GM18507 (cell line): ENCODE measurements at places on chromosomes 6 and 20.
A peak's percentile ranks its signal among the peaks of the same experiment; 100 is the strongest.

GRCh38 chr6:37679539-37680476 is 17.9 kb downstream of the MDGA1 start:
- peak; percentile 75 for DNase-seq

- no peak for DNase-seq
Observed at GRCh38 chr6:158642097-158642601, 2.4 kb downstream of the DYNLT1 start.

- DNase-seq: no peak
Observed at GRCh38 chr6:131379948-131380347, 193.1 kb upstream of the ARG1 start.

GRCh38 chr6:35312076-35312800 is 14.6 kb downstream of the DEF6 start:
- no peak for DNase-seq

DNA sequence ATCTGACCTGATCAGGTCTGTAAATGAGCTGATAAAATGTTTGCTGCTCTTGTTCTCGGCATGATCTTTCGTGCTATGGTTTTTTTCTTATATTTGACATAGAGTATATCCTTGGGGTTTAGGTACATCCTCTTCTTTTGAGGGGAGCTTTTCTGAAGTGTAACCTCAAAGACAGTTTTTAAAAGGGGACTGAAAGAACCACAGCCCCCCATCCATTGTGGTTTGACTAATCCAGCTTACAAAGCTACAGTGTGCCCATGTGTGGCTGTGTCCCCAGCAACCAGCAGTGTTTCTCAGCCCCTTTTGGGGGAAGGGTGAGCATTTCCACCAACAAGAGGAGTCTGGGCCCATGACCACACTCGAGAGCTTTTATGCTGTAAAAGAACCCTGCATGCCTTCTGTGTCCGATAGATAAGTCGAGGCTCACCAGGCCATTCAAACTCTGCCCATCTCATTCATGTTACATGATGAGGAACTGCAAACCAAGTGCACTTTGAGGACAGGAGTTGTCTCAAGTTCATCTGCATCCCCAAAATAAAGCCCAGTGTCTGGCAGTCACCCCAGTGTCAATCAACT is 266.0 kb downstream of the SLC24A3 start:
- DNase-seq: no peak

GRCh38 chr20:57742507-57743181 is 32.8 kb upstream of the PMEPA1 start:
- no peak for DNase-seq

GRCh38 chr20:13443690-13444089 is 195.0 kb downstream of the TASP1 start:
- no peak for DNase-seq

DNA sequence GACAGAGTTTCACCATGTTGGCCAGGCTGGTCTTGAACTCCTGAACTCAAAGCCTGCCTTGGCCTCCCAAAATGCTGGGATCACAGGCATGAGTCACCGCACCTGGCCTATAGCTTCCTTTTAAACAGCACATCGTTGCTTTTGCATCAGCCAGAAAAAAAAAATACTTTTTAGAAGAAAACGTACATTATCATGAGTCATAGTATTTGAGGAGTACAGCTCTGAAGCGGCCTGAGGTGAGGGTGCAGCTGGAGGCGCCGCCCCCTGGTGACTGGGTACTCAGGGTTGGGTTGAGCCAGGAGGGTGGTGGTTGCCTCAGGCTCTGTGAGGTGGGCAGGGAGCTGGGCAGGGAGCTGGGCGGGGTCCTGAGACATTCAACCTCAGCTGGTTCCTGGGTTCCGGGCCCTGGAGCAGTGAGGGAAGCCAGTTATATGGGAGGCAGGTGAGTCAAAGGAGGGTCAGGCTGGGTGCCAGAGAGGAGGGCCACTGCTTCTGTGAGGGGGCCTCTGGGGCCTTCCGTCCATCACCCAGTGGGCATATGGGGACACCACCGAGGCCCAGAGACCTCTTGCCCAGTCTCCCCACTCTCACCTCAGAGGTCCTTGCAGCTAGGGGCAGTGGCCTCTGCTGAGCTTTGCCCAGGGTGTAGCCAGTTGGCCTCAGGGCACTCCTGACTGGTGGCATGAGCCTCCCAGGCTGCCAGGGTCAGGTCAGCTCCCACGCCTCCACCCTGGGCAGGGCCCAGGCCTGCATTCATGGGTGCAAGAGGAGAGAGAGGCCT is 11.7 kb upstream of the ID1 start:
- DNase-seq: no peak

GRCh38 chr6:109019911-109020310 is 74.7 kb downstream of the SESN1 start:
- DNase-seq: no peak

DNA sequence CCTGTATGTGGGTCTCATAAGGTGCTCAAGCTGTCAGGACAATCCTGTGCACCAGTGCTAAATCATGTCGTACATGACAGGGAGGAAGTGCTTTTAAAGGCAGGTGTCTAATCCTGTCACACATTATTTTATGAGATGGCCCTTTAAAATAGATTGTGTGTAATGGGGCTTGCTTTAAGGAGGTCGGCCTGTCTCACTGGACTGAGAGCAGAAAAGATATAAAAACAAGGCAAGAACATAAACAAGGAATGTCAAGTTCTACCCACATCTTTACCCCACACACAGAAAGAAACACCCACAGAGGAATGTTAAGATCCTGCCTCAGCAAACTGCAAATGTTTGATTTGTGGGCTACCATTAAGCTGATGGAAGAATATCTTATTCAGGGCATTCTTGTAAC is 279.0 kb downstream of the FOXA2 start:
- DNase-seq: no peak

DNA sequence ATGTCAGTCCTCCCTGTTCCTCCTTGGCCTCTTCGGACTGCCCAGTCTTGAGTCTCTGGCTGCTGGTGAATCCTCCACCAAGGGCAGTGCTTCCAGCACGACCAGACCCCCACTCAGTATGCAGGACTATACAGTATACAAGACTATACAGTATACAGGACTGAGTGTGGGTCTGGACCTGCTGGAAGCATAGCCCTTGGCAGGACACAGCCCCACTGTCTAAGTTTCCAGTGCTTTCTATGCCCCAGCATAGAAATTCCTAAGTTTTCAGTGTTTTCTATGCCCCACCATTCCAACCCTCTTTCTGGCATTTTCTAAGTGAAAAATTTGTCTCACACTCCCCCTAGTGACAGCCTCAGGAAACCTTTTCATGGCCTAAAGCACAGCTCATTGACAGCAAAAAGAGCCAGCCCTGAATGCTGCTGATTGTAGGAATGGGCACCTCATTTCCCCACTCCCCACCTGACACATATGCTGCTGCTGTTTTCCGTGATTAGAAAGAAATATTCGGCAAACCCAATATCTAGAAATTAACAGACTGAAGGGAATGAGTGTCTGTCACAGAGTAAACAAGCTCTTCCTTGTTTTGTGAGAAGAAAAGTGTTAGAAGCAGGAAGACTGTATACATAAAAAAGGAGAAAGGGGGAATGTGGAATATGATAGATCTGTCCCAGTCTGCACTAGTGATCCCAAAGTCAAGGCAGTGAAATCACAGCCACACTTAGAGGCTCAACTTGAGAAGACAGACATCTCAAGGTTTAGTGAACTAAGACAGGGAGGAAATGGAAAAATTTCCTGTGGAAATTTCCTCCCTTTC is 206.9 kb downstream of the IBTK start:
- no peak for DNase-seq

- DNase-seq: no peak
Observed at GRCh38 chr6:167336844-167337630, 12.2 kb downstream of the TTLL2 start.

DNA sequence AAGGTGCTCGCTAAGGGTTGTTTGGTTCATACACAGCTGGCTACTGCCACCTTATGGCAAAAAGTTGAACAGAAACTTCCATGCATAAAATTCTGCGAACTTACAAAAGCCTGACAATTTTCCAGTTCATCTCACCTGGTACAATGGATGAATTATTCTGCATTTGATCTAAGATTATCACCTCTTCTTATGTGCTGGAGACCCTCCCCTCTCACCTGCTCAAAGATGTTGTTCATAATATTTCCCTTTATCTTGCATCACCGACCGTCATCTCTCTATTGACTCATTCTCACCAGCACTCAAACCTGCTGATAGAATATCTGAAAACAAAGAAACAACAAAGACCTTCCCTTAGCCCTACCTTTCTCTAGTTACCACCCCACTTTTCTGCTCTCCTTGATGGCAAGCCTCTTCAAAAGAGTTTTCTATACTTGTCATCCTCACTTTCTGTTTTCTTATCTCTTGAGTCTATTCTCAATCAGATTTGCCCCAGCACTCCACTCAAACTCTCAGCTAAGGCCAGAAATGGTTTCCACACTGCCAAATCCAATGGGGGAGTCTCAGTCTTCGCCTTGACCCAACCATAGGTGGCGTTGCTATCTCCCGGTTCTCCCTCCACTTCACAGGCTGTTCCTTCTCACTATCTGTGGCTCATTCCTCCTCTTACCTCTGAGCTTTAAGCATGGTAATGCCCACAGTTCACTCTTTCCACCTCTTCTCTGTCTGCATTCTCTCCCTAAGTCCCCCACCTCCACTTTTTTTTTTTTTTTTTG is 25.8 kb downstream of the SNRNP48 start:
- DNase-seq: peak; percentile 15

GRCh38 chr20:9214685-9215084 is 145.8 kb downstream of the PLCB4 start:
- no peak for DNase-seq

GRCh38 chr6:34030831-34031624 is 114.9 kb downstream of the GRM4 start:
- DNase-seq: no peak

DNA sequence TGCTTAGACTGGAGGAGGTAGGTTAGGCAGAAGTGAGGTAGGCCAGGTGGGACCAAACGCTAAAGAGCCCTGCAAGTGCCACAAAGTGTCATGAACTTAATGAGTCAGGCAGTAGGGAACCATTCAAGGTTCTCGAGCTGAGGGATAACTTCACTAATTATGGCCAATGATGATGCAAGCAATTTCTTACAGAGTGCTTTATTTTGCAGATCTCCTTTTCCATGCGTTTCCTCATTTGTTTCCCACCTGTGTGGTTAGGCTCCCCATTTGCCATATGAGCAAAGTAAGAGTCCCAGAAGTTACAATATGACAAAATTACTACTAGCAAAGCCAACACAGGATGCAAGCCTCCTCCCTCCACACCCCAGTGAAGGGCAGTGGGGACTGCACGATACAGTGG is 36.5 kb upstream of the PSMF1 start:
- no peak for DNase-seq

GRCh38 chr6:14824060-14824459 is 421.8 kb upstream of the JARID2 start:
- no peak for DNase-seq

DNA sequence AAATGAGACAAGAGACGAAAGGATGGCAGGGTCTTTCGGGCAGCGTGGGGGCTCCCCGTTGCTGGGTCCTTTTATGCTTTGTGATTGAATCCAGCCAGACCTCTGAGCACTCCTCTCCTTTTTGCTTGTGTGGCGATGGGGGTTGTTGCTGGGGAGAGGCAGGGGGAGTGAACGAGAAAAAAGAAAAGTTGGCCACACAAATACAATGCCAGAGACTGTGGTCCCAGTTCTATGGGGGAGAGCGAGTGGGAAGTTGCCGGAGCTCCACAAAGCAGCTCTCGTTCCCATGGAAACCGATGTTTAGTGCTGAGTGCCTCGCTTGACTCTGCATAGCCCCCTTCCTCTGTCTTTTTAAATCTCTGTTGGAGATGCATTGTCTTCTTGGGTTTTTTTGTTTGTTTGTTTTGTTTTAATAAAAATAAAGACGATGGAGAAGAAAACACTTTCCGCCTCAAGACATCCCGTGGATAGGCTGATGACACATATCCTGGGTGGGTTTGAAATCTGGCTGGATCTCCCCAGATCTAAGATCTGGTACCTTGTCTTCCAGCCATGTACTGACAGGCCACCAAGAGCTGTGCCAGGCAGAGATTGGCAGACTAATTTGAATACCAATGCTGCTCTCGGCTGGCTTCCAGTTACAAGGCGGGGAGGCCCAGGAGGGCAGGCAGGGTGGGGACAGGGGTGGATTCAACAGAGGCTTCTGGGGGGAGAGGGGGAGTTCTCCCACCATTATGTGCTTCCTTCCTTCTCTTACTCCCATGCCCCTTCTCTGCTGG is 529.3 kb downstream of the QKI start:
- DNase-seq: no peak

GRCh38 chr6:137665342-137665934 is 171.2 kb upstream of the OLIG3 start:
- DNase-seq: no peak

DNA sequence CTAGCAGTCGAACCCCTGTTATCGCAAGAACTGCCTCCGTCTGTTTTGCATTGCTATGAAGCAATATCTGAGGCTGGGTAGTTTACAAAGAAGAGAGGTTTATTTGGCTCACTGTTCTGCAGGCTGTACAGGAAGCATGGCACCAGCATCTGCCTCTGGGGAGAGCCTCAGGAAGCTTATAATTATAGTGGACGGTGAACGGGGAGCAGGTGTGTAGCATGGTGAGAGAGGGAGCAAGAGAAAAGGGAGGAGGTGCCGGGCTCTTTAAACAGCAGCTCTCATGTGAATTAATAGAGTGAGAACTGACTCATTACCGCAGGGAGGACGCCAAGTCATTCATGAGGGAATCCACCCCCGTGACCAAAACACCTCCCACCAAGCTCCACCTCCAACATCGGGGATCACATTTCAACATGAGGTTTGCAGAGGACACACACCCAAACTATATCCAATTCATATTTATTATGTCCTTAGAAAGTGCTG is 172.6 kb upstream of the KCNG1 start:
- no peak for DNase-seq

DNA sequence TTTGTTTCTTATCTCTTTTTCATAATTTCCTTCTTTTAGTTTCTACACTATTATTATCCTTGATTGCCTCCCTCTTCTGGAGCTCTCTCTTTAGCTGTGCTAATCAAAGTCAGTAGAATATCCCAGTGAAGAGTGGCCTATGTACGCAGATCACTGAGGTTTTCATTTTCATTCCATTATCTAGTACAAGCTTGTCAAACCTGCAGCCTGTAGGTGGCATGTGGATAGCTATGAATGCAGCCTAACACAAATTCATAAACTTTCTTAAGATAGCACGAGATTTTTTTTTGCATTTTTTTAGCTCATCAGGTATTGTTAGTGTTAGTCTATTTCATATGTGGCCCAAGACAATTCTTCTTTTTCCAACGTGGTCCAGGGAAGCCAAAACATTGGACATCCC is 825.7 kb upstream of the MAP3K7 start:
- DNase-seq: no peak

GRCh38 chr6:121158891-121159290 is 175.4 kb downstream of the TBC1D32 start:
- DNase-seq: no peak
